ENCODE measurements at places on chromosomes 4 and X.

GRCh38 chrX:153639177-153640044, 7.6 kb upstream of the DUSP9 start:
- no peak for DNase-seq

DNA sequence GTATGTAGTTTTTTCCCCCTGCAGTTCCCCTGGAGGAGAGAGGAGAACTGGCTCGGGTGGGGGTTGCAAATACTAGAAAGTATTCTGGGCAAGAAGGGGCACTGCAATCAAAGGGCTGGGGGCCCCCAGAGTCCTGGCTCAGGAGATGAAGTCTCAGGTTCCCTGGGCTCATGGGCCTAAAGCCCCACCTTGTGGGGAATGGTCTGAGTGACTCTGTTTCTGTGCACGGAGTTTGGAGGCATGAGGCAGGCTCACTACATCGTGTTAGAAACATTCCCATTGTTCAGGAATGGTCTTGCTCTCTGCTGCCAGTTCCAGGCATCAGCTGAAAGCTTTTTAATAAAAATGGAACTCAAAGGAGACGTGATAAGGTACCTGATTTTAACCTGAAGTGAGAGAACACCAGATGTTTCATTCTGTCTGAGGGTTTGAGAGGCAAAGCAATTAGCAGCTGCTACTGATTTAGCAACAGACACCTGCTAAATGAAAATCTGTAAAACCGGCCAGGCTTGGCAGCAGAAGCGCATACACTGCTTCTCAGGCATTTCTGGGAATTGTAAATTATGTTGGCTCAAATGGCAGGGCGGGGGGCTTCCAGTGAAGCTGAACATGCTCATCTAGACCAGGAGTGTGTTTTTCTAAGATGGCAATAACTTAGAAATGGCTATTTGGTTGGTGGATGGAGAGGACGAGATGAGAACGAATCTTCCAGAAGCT, 122.7 kb downstream of the TMEM164 start:
- no peak for DNase-seq

GRCh38 chr4:80257851-80258250, 8.6 kb upstream of the FGF5 start:
- DNase-seq = no peak

DNA sequence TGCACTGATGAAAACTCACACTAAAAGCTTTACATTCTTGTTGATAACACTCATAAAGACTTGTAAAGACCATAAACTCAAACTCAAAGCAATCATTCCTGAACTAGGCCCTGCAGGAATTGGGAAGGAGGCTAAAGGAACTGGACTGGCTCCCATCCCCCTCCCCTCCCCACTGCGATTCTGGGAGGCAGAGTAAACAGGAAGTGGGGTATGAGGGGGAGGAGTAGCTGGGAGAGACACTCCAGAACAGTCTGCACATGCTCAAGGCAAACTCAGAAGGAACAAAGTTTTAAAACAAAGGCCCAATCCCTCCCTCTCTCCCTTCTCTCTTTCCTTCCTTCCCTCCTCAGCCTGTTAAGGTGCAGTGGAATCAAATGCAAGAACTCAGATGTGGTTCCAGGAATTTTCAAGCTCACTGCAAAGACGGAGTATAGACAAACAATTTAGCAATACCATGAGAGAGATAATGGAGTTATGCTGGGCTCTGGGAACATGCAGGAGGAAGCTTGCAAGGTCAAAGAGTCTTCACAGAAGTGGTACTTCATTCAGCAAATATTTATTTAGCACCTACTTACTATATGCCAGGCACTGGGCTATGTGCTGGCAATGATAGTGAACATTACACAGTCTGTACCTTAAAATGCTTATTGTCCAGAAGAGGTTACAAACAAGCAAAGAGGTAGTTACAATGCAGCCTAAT, 15.9 kb downstream of the MID1IP1 start:
- no peak for DNase-seq

- DNase-seq = no peak
Observed at GRCh38 chr4:25523405-25523804, 132.2 kb upstream of the SLC34A2 start.

GRCh38 chr4:102343964-102344519, 1.2 kb downstream of the SLC39A8 start:
- DNase-seq = peak; percentile 17

DNA sequence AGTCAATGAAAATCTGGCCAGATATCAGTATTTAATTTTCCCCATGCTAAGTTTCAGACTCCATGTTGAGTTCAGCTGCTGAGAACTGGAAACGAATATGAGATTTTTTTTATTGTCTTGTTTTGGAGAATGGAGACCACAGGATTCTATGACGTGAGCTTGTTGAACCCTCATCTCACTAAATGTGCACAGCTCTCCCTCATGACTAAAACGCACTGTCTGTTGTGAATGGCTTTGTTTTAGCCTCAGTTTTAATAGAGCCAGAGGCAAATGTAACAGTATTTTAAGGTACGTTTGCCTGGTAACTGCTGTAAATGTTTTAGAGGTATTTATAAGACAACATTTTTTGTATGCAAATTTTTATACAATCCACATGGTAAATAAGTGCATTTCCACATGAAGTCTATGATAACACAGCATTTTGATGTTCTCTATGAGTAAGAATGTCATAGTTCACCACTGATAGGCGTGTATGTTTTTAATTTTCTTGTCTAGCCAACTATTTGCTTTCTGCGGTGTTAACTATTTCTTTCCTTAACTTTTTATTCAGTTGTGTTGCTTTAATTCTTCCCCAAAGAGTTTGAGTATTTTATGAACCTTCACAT, 1159.3 kb upstream of the TENM3 start:
- DNase-seq = no peak

DNA sequence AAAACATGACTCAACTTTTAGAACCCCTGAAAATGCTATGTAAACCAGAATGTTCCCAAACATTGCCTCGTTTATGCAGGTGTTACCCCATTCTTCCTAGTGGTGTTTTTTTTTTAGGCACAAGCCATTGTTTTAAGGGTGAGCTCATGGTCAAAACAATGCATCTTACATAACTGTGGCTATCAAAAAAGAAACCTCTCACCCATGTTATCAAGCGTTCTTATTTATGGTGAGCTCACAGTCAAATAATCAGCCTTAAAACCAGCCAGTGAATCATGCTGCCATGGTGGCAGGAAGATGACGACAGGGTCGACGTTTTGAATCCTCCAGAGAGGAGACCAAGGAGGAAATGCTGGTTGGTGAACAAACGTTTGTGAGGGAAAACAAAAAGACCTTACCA, 195.2 kb downstream of the KDR start:
- DNase-seq = no peak

GRCh38 chrX:37905436-37906147, 58.2 kb upstream of the DYNLT3 start:
- DNase-seq = no peak

DNA sequence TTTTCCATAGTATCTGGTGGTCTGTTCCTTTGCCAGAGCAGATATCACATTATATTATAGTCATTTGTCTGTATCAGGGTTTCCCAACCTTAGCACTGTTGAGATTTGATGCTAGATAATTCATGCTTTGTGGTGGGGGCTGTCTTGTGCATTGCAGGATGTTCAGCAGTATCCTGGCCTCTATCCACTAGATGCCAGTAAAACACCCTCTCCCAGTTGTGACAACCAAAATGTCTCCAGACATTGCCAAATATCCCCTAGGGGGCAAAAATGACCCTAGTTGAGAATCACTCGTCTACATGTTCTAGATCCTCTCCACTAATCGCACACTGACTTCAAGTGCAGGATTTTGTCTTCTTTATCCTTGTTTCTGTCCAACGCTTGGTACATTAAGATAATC, 160.8 kb downstream of the FANCB start:
- DNase-seq = no peak

GRCh38 chr4:2861631-2862436, 18.2 kb downstream of the ADD1 start:
- DNase-seq = no peak

- no peak for DNase-seq
Observed at GRCh38 chr4:38154252-38154651, 194.1 kb downstream of the PTTG2 start.

GRCh38 chr4:22688236-22688635, 4.5 kb upstream of the GBA3 start:
- no peak for DNase-seq

- no peak for DNase-seq
Observed at GRCh38 chrX:118220509-118220908, 103.9 kb upstream of the KLHL13 start.

DNA sequence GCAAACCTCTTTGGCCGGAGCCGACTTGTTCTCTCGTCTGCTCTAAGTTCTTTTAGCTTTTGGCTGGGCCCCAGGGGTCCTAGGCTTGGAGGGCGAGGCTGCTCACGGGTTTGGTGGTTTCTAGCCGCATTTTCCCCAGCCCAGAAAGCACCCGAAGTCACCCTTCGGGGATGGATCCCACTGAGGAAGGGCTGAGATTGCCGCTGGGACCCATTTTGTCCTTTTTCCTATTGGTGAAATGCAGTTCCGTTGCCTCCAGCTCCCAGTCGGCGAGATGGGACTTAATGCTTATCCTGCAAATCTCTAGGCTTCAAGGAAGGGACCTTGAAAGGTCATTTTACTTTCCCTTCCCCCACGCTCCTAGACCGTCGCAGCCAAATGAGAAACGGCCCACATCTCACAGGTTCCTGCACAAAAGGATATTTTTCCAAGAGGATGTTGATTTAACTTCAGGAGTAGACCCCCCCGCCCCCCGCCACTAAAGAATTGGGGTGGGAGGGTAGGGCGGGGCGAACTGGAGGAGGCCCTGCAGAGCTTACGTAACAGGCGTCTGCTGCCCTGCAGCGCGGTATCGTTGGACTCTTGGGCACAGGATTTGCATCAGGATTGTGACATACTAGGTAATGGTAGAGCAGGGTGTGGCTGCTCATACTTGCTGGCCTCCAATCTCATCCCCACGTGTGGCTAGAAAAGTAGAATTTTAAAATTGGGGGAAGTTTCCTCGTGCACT, 564 bp downstream of the PGK1 start:
- DNase-seq = no peak

GRCh38 chrX:72130762-72131250, 909 bp downstream of the RTL5 start:
- DNase-seq = no peak

- DNase-seq = no peak
Observed at GRCh38 chr4:138959097-138959815, 56.3 kb upstream of the NOCT start.

GRCh38 chr4:109979920-109980717, 67.4 kb downstream of the EGF start:
- no peak for DNase-seq

DNA sequence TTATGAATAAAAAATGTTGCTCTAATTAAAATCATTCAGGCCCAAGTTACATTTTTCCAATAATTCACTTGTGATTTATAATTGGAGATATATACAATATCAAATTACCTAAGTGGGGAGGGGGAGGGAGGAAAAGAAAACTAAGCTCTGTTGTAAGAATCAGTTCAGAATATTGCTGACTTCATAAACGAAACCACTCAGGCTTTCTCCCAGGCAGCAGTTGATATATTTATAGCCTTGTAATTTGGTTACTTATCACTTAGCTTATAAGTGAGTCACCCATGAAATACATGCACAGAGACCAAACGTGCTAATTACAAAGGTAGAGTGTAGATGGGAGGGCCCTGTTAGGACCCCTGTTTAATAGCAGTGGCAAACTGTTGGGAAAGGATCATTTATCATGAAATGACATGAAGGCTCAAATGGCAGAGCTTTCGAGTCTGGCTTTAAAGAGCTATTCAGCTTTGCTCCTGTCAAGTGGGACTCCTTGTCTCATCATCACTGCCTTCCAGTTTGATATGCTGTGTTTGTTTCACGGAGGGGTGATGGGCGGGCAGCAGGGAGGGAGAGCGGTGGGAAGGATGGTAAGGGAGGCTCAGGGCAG, 105.6 kb upstream of the PGRMC2 start:
- no peak for DNase-seq

DNA sequence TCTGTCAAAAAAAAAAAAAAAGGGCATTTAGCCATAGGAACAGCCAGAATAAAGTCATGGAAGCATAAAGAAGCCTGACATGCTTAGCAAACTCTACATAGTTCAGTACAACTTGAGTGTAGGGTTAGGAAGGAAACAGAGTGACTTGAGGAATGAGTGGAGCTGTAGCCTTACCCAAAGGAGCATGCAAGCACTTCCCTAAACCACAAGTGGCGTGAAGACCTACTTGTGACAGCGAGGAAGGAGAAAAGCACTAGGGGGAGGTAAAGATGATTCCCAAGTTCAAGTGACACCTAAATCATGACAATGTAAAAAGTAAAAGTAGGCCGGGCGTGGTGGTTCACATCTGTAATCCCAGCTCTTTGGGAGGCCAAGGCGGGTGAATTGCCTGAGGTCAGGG, 21.8 kb upstream of the IQSEC2 start:
- no peak for DNase-seq

GRCh38 chr4:168994958-168995357, 15.1 kb downstream of the CBR4 start:
- DNase-seq = no peak

GRCh38 chr4:166501941-166502382, 628.9 kb downstream of the TLL1 start:
- no peak for DNase-seq

GRCh38 chrX:28022371-28022770, 41.1 kb upstream of the DCAF8L1 start:
- no peak for DNase-seq

DNA sequence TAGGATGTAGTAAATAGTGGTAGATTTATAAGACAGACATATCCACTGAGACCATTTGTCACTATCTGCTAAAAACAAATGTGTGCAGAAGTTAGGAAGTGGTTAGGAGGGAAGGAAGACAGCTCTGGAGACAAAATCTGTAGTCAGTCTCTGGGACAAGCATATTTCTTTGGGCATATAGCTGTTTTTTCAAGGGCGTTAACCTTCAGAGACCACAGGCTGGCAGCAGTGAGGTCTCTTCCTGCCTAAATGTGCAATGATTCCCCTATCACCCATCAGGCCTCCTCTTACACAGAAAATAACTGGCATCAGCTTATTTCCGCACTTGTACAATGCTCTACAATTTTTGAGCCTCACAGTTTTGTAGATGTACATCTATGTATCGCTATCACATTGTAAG, 6.5 kb downstream of the TMEM150C start:
- no peak for DNase-seq

- DNase-seq = no peak
Observed at GRCh38 chr4:57053508-57053907, 56.7 kb downstream of the IGFBP7 start.

DNA sequence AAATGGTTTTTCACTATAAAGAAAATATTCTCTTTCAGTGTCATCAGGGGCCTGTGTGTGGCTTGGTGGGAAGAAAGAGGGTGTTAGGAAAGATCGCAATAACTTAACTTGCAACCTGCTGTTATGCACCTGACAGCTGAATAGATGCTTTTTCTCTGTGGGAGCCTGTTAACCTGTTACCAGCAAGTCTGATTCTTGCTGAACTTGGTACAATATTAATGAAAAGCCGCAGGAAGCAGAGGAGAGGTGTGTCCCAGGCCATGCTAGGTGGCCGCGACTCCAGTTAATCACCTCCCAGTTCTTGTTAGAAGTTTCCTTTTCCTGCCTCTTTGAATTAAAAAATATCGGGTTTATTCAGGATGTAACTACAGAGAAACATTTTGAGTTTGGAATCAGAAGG, 494.8 kb upstream of the AGA start:
- DNase-seq = no peak

Measured in activated naive CD8-positive, alpha-beta T cell treated with anti-CD3 and anti-CD28 coated beads, Interleukin-2, amount 50 U/mL, for 16 hours (primary cell).